ENCODE measurements at places on chromosomes 4 and X.
A peak's percentile ranks its signal among the peaks of the same experiment; 100 is the strongest.

DNA sequence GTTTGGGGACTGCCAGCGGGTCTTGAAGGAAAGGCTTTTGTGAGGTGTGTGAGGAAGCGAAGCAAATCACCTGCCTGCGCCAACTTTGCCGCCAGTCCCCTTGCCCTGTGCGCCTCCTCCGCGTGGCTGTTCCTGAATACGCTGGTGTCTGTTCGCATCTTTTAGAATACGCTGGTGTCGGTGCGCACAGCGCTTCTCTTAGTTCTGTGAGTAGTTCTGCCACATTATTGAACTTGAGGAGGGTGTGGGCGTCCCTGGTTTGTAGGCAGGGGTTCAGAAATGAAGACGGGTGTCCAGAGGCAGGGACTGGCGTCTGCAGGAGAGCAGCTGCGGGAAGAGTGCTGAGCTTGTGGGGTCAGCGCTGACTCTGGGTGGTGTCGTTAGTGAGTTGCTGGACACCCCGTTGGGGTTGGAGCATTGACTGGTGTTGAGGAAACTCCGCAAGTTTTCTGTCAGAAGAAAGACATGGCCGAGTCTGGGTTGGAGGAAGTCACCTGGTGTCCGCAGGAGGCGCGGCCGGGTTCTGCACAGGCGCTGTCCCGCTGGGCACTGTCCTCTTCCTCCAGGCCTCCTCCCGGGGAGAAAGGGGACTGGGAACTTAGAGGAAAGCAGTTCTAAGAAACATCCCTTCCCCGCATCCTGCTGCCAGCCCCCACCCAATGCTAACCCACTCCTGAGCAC lies 930 bp downstream of the ZNF718 start:
- peak; percentile 57 for DNase-seq

GRCh38 chr4:112076919-112077608 lies 68.2 kb upstream of the FAM241A start:
- DNase-seq, result no peak

- DNase-seq, result no peak
Measured at GRCh38 chr4:1375051-1375721, 28.2 kb downstream of the UVSSA start.

- DNase-seq, result no peak
Measured at GRCh38 chr4:8258552-8259212, 10.9 kb upstream of the HTRA3 start.

GRCh38 chrX:132751063-132751690 lies 207.3 kb downstream of the HS6ST2 start:
- DNase-seq, result no peak

DNA sequence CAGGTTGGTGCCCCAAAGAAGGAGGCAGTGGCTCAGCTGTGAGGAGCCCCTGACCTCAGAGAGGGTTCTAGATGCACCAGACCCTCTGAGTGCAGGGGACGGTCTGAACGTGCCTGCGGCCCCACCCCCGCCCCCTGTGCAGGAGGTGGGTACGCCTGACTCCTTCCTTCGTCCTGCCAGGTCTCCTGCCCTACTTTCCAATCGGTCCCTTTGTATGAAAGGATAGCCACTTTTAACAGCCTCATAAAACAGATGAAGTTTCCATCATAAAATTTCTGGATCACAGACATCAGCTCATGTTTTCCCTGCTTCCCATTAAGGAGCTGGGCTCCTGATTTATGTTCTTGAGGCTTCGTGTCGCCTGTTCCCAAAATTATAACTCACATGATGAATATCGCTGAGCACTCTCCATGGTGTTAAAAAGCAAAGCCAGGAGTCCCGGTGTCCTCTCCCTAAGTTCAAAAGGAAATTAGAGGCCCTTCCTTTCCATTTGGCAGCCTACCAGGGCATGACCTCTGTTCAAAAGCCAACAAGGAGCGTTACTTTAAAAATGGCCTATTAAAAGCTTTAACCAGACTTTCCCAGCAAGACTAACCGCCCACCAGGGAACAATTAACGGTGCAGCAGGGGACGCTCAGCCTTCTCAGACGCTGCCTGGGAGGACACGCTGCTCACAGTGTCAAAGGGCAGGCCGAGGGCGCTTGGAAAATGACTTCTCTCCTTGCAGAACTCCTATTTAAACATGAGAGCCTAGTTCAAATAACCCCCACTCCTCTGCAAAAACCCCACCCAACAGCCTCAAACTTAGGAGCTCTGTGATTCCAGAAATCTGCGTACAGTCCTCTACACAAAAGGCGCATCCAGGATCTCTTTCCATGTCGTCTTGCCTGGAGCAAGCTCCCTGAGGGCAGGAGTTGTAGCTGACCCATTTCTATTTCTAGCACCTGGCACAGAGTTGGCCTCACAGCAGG lies 181.9 kb downstream of the AFAP1 start:
- DNase-seq, result no peak

GRCh38 chr4:83582289-83582785 lies 46.4 kb downstream of the GPAT3 start:
- no peak for DNase-seq

DNA sequence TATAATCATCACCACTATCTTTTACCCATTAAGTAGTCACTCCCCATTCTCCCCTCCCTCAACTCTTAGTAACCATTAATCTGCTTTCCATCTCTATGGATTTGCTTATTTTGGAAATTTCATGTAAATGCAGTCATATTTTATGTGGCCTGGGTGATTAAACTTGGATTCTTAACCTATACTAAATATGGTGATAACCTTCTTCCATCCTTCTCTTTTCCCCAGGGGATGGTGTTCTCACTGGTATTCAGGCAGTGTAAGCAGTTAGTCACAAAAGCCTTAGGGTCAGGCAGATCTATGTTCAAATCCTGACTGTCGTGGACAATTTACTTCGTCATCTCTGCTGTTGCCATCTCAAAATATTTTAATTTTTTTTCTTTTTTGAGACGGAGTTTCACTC lies 29.6 kb downstream of the RAB40AL start:
- no peak for DNase-seq

- no peak for DNase-seq
Measured at GRCh38 chr4:148790246-148790645, 348.0 kb upstream of the NR3C2 start.

- DNase-seq, result no peak
Measured at GRCh38 chrX:43595931-43596330, 60.2 kb upstream of the MAOA start.

GRCh38 chr4:55158957-55159356 lies 33.6 kb upstream of the KDR start:
- no peak for DNase-seq

DNA sequence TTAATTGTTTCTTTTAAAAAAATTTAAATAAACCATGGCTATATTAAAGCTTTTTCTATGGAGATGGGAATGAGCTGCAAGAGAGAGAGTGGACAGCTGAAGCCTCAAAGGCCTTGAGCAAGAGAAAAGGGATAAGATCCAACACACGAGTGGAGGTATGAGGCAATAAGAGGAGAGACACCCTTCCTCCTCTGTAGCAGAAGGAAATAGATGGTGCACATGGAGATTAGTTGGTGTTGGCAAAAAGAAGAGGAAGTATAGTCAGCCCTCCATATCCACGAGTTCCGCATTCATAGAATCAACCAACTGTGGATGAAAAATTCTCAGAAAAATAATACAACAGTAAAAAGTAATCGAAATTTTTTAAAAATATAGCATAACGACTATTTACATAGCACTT lies 3.2 kb downstream of the CXorf38 start:
- DNase-seq, result no peak

GRCh38 chr4:138766332-138766731 lies 249.2 kb upstream of the NOCT start:
- DNase-seq, result no peak

GRCh38 chrX:1491851-1492349 lies 39.2 kb upstream of the ASMTL start:
- DNase-seq, result no peak

DNA sequence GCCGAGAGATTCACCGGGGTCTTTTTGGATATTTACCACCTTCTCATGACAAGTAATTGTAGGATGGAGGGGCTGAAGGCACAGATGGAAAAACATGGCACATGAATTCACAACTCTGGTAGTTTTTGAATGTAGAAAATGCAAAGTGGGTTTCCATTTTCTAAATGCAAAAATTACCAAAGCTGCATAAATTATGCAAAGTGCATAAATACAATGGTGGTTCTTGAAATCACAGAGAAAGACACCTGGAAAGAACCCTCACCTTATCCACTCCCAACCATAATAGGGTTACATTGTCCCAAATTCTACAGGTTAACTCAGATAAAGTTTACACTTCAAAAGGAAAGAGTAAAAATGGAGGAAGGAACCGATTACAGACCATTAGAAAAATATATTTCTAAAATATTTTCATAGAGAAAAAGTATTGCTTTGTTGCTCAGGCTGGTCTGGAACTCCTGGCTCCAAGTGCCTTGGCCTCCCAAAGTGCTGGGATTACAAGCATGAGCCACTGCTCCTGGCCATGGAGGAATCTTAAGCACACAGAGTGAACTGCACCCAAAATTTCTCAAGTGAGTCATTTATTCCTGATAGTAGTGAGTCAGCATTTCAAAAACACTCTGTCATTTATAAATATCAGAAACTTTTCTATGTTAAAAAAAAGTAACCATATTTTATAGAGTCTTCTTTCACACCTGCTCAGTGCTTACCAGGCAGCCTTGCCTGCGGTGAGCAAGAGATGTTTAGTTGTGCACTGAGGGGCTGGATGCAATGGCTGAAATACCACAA lies 101.4 kb downstream of the FIP1L1 start:
- DNase-seq, result no peak

DNA sequence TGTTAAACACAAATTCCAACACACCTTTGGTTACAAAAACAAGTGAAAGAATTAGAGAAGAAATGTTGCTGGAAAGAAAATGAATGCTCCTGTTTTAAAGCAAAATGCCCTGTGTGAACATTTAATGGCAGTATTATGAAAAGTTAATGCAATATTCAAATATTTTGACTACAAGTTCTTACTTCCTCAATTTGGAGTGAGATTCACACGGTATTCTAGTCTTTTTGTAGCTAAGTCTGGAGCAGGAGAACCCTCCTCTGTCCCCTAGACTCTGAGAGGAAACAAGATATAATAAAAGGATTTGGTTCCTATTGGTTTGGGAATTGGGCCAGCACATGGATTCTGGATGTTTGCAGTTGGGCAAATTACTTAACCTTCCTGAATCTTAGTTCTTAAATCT lies 12.7 kb downstream of the MAD2L1 start:
- no peak for DNase-seq

GRCh38 chr4:170001011-170001744 lies 25.0 kb downstream of the MFAP3L start:
- DNase-seq, result no peak

DNA sequence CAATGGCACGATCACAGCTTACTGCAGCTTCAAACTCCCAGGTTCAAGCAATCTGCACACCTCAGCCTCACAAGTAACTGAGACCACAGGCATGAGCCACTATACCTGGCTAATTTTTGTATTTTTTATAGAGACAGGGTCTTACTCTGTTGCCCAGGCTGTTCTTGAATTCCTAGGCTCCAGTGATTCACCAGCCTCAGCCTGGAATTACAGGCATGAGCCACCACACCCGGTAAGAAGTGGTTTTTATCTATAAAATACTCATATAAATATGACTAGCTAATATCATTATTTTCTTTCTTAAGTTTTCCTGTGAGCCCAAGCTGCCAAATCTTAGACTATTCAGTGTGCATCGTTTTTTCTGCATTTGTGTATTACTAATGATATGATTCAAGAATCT lies 4.4 kb downstream of the SCFD2 start:
- no peak for DNase-seq

DNA sequence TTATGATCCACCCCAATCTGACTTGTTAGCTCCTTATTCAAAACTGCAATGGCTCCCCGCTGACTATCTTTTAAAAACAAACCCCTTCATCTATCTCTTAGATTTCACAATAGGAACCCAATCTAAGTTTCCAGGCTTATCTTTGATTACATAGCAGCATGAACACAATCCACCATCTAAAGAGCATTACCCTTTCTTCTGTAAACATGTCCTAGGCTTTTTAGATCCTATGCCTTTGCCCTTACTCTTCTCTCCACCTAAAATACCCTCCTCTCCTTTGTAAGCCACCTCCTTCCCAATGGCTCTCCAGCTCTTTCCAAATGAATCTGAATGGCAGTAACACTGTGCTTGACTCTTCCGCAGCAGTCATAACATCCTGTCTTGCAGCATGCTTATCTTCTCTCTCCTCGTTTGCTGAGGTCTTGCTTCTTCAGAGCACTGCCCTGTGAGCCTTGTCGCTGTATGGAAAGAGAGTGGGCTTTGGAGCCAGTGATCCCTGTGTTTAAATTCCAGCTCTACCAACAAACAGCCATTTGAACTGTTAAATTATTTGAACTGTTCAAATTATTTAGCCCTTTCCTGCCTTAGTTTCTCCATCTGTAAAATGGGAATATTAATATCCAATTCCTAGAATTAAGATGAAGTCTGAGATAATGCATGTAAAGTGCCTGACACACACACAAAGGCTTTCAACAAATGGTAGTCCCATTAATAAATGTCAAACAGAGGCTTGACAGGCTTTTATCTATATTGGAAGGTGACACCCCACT lies 16.2 kb upstream of the TSPAN5 start:
- no peak for DNase-seq

DNA sequence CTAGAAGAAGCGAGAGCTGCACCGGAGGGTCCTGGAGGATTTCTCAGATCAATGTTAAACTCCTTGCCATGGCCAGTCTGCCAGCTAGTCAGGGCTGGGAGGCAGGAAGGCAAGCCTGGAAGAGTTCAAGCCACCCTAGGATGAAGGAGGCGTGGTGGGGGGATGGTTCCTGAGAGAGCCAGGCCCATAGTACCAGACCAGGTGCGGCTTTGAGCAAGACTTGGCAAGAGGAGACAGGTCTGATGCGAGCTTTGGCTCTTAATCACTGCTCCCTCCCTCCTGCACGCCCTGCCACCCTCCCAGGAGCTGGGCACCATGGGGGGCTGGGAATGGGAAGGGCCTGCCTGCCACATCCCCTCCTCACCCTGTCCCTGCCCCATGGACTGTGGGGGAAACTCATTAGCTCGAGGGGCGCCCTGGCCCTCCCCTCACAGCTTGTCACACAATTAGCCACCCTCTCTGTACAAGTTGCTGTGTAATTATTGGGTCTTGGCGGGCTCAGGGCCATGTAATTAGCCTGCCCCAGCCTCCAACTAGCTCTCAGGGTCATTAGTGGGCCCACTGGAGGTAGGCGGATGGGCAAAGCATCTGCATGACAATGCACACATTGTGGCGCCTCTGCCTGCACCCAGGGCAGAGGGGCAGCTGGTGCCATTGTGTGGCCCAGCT lies 50.3 kb downstream of the EFNB1 start:
- DNase-seq, result no peak

GRCh38 chr4:158810487-158811215 lies 41.8 kb downstream of the FNIP2 start:
- no peak for DNase-seq

DNA sequence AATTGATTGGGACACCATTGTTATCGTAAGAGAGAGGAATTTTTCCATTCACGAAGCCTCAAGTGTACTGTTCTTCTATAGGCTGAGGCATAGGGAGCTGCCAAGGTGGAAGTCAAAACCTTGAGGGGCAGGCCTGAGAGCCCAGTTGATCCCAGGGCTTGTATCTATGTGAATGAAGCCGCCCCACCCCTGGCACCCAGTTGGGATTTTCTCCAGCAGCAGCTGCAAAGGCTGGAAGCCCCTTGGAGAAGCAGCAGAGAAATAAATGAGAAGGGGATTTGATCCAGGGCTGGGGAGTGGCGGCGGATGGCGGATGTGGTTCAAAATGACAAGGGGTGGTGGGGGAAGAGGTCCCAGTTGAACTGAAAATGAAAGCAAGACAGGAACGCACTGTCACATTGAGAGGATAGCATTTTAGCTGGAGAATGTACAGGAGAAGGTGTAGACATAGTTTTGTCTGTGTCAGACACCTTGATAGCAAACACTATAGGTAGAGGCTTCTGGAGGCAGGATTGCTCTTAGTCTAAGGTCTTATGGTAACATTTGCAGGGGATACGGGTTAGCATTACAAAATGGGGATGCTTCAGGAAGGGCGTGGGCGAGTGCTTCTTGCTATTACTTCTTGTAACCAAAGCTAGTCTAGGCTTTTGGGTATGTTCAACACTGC lies 32.6 kb downstream of the DOCK11 start:
- peak; percentile 32 for DNase-seq

Data from CD4-positive, alpha-beta T cell (primary cell).